Muscle of leg (tissue), 16 donors: ENCODE measurements at places on chromosomes 11 and 22. TPM values are rescaled to one million over a fixed set of nuclear protein-coding genes. Genes with fewer than 3 reads are reported as not detected.
A peak's percentile ranks its signal among the peaks of the same experiment; 100 is the strongest.

DNA sequence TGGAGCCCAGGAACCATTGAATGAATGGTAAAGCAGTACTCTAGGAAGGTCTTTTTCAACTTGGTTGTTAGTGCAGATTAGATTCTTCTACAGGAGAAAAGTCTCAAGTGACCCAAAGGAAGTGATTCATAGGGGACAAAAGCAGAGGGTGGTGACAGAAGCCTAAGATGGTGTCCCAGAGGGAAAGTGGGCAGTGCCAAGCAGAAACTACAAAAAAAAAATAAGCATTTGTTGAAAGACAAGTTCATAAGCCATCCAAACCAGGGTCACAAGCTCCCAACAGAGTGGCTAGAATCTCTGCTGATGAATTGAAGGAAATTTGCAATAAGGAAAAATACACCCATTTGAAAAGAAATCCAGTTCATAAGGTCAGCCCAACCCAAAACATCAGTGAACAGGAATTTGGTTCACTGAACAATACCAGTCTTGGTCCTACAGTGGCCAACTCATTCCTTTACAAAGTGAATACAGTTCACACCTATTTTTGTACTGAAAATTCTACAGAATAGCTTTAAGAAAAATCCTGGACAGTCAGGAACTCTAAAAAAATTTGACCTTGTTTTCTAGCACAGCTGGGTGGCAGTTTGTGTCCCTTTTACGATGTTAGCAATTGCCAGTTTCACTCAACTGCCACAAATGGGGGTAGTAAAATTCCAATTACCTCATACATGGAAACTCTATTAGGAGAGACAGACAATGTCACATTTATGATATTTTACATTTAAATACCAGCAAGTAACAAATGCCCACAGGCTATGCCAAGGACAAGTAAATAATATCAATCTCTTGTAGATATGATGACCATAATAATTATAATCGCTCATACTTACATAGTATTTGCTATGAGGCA is 21.6 kb upstream of the NUP160 start:
- DNase-seq = no peak

Gene PDGFD
- polyA plus RNA-seq = 10.3 TPM

Gene SYCE3
- polyA plus RNA-seq = not detected

GRCh38 chr11:93166194-93166593 is 31.6 kb downstream of the SLC36A4 start:
- DNase-seq = no peak

GRCh38 chr11:116473790-116474346 is 298.9 kb downstream of the BUD13 start:
- DNase-seq = no peak

DNA sequence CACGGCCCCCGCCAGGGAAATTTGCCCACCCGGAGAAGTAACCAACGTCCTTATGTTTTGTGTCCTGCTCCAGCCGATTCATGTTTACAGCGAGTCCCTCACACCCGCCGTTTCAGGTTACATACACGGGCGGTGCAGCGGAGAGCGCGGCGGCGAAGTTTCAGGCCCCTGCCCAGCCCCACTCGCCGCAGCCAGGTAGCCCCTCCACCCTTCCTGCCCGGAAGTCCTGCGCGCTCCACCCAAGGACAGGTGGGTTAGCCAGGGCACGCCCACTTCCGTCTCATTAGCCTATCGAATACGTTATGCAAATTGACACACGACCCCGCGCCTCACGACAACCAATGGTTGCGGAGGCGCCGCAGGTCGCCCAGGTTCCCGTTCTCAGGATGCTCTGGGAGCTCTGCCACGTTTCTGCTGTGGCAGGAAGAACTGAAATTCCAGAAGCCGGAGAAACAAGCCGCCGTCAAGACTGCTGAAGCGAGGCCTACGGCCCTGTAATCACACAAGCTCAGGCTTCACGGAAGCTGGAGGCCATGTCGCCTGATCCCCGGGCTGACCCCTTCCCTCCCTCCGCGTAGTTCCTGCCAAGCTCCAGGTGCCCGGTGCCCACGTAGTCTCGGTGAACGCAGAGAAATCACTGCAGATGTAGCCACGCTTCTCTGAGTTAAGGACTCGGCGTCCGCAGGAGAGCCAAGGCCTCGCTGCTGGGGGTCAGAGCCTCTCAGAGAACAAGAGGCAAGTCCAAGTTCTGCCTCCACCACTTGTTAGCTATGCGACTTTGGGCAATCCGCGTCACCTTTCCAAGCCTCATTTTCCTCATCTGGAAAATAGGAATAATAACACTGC is 22.4 kb upstream of the MYH9 start:
- peak; percentile 91 for DNase-seq

GRCh38 chr11:45853332-45854219 is 6.3 kb downstream of the CRY2 start:
- no peak for DNase-seq

DNA sequence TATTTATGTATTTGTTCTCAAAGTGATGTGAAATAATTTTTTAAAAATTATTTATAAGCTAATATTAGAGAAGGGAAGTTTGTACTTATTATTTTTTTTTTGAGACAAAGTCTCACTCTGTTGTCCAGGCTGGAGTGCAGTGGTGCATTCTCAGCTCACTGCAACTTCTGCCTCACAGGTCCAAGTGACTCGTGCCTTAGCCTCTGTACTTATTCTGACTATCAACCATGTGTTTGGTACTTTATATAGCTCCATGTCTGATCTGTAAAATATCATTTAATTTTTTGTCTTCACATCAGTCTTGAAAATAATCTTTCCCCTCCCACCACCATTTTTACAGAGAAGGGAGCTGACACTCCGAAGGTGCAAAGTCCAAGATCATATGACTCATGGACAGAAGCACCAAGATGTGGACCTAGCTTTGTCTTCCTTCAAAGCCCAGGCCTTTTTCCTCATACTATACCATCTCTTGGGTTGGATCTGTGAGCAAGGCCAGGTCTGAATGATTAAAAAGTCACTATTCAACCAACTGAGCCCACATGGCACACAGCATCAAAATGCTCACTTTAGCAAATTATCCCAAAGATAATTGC is 32.4 kb upstream of the EED start:
- DNase-seq = no peak

DNA sequence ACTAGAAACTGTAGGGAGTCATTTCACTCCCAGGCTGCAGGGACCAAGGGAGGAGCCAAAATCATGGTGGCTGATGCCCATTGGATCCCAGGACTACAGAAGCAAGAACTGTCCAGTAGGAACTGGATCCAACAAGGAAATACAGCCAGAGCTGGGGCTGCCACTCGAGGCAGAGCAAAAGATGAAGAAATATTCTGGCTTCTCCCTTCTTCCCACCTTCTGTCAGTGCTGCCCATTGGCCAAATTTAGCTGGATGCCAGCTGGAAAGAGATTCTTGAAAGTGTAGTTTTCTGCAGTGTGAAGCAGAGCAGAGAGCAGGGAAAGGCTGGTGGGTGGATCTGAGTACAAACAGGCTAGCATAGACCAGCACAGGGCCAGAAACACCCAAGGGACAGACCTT is 45.6 kb downstream of the COMMD9 start:
- no peak for DNase-seq

DNA sequence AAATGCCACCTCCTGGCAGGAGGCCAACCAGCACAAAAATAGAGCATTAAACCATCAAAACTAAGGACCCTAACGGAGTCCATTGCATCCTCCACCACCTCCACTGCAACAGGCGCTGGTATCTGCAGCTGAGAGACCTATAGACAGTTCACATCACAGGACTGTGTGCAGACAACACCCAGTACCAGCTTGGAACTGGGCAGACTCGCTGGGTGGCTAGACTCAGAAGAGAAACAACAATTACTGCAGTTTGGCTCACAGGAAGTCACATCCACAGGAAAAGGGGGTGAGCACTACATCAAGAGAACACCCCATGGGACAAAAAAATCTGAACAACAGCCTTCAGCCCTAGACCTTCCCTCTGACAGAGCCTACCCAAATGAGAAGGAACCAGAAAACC is 11.6 kb upstream of the TMEM45B start:
- DNase-seq = no peak

GRCh38 chr22:39839204-39839603 is 54.4 kb downstream of the ENTHD1 start:
- DNase-seq = no peak

DNA sequence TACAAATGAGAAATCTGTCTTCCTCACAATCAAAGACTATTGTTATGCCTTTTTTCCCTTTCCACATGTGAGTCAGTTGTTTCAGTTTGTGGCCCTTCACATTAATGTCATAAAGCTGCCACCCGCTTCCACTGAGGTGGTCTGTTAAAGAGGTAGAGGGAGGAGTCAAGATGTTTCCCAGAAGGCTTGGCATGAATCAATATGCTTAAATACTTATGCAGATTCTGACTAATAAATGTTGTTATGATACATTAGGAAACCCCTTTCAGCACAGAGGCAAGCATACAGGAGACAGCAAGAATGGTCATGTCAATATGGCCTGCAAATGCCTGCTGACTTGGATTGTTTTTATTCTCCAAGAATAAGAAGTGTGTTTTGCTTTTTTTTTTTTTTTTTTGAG is 6.5 kb downstream of the RTN3 start:
- no peak for DNase-seq

DNA sequence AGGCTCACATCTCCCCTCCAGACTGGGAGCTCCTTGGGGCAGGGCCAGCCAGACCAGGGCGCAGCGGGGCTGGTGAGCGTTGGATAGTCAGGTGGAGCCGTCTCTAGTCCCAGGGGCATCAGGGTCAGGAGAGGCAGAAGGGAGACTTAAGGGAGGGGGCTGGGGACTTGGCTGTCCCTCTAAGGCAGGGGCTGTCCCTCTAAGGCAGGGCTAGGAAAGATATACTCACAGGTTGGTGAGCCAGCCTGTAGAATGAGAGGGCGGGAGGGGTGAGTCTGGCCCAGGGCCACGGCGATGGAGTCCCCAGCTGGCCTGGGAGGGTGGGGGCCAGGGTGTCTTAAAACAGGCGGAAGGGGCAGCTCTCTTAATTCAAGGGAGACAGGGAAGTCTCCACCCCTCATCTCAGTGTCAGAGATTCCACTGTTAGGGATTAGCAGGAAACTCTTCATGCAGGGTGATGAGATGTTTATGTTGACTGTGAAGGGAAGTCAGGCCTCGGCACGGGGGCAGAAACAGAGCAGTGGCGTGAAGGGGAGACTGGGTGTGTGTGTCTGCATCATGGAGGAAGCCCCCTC is 11.3 kb downstream of the P2RY2 start:
- DNase-seq = peak; percentile 58

Gene TTC28
- 26.4 TPM for polyA plus RNA-seq

Gene GAL
- polyA plus RNA-seq = 0.56 TPM

GRCh38 chr11:115241899-115242298 is 262.3 kb downstream of the CADM1 start:
- no peak for DNase-seq

GRCh38 chr11:1297011-1297575 is 12.3 kb downstream of the TOLLIP start:
- no peak for DNase-seq

DNA sequence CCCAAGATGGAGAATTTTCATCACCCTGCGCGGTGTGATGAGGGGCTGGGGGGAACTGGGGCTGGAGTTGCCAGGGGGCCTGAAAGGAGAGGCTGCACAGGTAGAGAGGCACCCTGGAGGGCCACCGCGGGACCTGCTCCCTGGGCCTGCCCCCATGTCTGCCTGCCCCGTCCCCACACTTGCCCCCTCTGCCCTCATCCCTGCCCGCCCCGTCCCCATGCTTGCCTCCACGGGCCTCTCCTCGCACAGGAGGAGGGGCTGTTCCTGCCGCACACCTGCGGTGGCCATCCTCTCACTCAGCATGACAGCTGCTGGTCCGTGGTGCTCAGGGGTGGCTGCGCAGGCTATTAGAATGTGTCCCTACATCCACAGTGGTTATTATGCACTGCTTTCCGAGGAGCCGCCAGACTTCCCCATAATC is 43.5 kb downstream of the LINC01488 start:
- DNase-seq = no peak

- no peak for DNase-seq
Observed at GRCh38 chr11:66302656-66303055, 11.0 kb downstream of the TMEM151A start.

Gene CERK
- 25.4 TPM for polyA plus RNA-seq

DNA sequence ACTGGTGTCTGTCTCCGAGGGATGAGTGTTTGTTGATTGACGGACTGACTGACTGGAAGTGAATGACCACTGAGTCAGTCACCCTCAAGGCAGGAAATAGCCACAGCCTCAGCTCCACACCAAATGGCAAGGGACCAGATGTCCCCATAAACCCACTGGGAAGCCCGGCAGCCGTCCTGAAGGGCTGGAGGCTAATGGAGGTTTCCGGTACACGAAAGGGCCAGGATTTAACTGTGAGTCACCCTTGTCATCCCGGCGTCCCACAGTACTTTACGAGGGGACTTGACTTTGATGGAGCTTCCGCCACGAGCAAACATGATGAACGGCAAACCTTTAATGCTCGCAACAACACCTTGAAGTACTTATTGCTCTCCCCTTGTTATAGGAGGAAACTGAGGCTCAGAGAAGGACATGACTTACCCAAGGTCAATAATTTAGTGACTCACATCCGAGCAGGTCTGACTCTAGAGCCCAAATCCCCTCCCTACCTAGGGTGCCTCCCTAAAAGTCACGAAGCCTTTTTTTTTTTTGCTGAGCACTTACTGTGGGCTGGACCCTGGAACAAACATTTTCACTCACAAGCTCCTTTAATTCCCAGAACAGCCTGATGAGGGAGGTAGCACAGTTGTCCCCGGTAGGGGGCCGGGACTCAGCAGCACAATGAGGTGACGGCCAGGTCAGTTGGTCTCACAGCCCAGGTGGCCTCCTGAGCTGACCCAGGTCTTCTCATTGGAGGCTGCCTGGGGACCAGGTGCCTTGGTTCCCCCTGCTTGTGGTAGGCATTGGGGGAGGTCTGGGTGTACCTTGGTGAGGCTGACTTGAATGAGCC is 25.2 kb upstream of the GCAT start:
- DNase-seq = peak; percentile 44

DNA sequence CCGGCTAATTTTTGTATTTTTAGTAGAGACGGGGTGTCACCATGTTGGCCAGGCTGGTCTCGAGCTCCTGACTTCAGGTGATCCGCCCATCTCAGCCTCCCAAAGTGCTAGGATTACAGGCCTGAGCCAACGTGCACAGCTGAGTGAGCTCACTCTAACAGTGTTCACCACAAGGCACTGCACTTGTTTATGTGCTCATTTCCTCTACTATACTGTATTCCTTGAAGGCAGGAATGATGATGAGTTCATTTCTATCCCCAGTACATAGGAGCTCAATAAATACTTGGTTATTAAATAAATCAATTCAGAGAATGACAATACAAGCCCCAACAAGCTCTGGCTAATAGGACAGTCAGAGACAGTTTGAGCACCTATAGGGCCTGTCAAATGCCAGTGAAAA is 29.1 kb downstream of the ALG8 start:
- no peak for DNase-seq

Gene ZNF280B
- 6.3 TPM for polyA plus RNA-seq
